ENCODE measurements at places on chromosomes 3 and 15. TPM values are rescaled to one million over a fixed set of nuclear protein-coding genes. Genes with fewer than 3 reads are reported as not detected.
A peak's percentile ranks its signal among the peaks of the same experiment; 100 is the strongest.

- H3K27me3 ChIP-seq = no peaks in the 10 kb centered on the region
- peak overlapping the region; percentile 88 for H3K27ac ChIP-seq
- no peak overlapping the region for H3K4me3 ChIP-seq
- no peak for DNase-seq
- peaks cover 6% of the 10 kb centered on the region for H3K36me3 ChIP-seq
Measured at GRCh38 chr3:66419036-66419435, 81.8 kb downstream of the LRIG1 start.

DNA sequence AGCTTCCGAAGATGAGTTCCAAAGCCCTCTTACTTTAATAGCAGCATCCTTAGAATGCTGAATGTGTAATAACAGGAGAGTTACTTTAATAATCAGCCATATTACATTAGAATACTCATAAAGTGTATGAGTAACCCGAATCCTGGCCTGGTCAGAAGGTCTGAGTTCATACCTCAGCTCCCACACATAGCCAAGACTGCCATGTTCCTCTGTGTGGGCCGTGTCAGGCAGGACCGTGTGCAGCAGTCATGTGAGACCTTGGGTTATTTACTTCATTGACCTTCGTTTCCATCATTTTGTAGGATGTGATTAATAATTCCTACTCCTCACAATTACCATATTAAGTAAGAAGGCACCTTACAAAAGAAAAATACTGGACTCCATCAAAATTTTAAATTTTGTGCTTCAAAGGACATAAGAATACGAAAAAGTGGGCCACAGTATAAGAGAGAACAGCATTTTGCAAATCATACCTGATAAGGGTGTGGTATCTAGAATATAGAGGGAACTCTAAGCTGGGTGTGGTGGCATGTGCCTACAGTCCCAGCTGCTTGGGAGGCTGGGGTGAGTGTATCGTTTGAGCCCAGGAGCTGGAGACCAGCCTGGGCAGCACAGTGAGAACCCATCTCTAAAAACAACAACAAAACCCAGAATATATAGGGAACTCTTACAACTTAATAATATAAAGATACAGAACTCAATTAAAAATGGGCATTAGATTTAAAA lies 163.4 kb downstream of the ATG7 start:
- H3K4me1 ChIP-seq = peaks cover 37% of the 10 kb centered on the region
- peak overlapping the region; percentile 74 for H3K27ac ChIP-seq
- H3K27me3 ChIP-seq = no peaks in the 10 kb centered on the region
- H3K4me3 ChIP-seq = no peak overlapping the region

GRCh38 chr3:56314842-56315241 lies 153.4 kb downstream of the ERC2 start:
- no peaks in the 10 kb centered on the region for H3K36me3 ChIP-seq
- H3K4me1 ChIP-seq = peaks cover 6% of the 10 kb centered on the region
- H3K27me3 ChIP-seq = no peaks in the 10 kb centered on the region
- no peak for DNase-seq
- H3K4me3 ChIP-seq = no peak overlapping the region

- DNase-seq = no peak
- no peaks in the 10 kb centered on the region for H3K27me3 ChIP-seq
- no peaks in the 10 kb centered on the region for H3K36me3 ChIP-seq
- H3K27ac ChIP-seq = no peak overlapping the region
- no peak overlapping the region for H3K4me3 ChIP-seq
Measured at GRCh38 chr3:194537732-194538247, 51.0 kb upstream of the ATP13A3 start.

DNA sequence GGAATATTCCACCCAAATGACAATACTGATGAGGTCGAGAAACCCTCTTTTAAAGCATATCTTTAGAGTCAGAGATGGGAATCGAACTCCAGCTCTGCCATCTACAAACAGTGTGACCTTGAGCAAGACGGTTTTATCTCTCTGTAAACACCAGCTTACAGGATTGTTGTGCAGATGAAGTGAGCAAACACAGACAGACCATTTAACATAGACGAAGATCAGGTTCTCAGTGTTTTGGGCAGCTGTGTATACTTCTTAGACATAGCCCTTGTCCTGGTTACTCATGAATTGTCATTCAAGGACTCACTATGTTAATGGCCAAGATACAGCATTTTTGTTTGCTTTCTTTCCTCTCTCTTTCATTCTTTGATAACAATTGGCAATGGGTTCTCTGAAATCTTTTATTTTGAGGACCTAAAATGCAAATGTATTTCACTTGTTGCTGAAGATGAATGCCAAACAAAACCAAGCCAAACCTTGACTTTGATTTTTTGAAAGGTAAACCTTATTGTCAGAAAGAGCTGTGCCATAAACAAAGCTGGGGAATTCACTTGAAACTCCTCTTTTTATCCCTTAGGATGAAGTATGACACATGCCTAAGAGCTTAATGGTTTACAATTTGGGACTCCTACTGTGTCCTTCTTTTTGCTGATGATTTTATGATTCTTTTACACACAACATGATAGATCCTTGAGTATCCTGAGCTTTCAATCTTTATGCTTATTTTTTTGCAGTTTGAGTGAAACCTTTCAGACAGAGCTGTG lies 250.0 kb upstream of the PDZRN3 start:
- H3K27me3 ChIP-seq = no peaks in the 10 kb centered on the region
- no peak overlapping the region for H3K27ac ChIP-seq
- no peaks in the 10 kb centered on the region for H3K4me1 ChIP-seq
- H3K36me3 ChIP-seq = no peaks in the 10 kb centered on the region

DNA sequence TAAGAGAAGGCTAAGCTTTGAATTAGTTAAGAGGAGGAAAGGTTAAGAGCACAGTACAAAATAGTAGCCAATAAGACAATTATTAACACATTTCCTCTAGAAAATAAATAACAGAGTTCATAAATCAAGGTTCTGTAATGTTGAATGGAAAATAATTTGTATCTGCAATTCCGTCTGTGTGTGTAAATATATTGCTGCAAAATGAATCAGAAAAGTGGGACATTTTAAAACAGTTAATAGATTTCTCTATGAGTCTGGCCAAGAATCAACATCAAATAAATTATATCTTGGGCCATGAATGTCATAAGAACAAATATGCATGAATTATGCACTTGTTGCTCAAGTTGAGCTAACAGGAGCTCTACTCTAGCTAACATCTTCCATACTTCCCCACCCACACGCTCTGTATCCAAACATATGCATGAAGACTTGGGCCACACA lies 14.2 kb upstream of the SUCNR1 start:
- no peaks in the 10 kb centered on the region for H3K4me1 ChIP-seq
- no peaks in the 10 kb centered on the region for H3K36me3 ChIP-seq
- no peaks in the 10 kb centered on the region for H3K27me3 ChIP-seq

DNA sequence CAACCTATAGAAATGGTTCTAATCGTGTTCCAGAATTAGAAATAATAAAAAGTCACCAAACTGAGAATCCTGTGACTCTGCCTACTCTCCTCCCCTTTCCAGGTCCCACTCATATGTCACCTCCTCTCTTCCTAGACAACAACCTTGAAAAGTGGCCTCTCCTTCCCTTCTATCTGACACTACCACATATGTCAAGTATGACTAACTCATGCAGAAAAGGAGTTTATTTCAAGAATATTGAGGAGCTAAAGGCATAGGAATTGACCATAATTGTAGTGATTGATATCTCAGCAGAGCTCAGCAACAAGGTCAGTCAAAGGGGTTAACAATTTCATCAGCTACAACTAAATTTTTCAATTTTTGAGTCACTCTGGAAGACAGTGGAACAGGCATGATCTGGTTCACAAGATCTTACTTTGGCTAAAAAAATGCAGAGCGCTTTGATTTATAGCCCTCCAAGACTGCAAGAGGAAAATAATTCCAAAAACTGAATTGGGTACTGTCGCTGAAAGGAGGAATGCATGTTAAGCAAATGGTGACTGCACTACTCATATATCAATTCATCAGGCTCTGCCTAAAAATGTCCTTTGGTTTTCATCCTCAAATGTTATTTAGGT lies 160.6 kb upstream of the ARHGEF26 start:
- no peak for DNase-seq
- H3K4me3 ChIP-seq = no peak overlapping the region
- H3K36me3 ChIP-seq = no peaks in the 10 kb centered on the region

GRCh38 chr3:19688767-19689166 lies 245.2 kb downstream of the EFHB start:
- H3K27ac ChIP-seq = no peak overlapping the region
- no peaks in the 10 kb centered on the region for H3K4me1 ChIP-seq
- no peak overlapping the region for H3K4me3 ChIP-seq
- no peaks in the 10 kb centered on the region for H3K27me3 ChIP-seq
- no peak for DNase-seq
- H3K36me3 ChIP-seq = no peaks in the 10 kb centered on the region

- no peak for DNase-seq
- no peaks in the 10 kb centered on the region for H3K4me1 ChIP-seq
- H3K27ac ChIP-seq = no peak overlapping the region
- H3K4me3 ChIP-seq = no peak overlapping the region
Measured at GRCh38 chr3:151599103-151599672, 134.5 kb upstream of the AADACL2 start.

- no peaks in the 10 kb centered on the region for H3K36me3 ChIP-seq
- peak overlapping the region; percentile 36 for H3K4me3 ChIP-seq
- peaks cover 19% of the 10 kb centered on the region for H3K4me1 ChIP-seq
- DNase-seq = no peak
- H3K27me3 ChIP-seq = no peaks in the 10 kb centered on the region
- peak overlapping the region; percentile 65 for H3K27ac ChIP-seq
Measured at GRCh38 chr3:132318451-132318850, 1.2 kb downstream of the ACP3 start.

DNA sequence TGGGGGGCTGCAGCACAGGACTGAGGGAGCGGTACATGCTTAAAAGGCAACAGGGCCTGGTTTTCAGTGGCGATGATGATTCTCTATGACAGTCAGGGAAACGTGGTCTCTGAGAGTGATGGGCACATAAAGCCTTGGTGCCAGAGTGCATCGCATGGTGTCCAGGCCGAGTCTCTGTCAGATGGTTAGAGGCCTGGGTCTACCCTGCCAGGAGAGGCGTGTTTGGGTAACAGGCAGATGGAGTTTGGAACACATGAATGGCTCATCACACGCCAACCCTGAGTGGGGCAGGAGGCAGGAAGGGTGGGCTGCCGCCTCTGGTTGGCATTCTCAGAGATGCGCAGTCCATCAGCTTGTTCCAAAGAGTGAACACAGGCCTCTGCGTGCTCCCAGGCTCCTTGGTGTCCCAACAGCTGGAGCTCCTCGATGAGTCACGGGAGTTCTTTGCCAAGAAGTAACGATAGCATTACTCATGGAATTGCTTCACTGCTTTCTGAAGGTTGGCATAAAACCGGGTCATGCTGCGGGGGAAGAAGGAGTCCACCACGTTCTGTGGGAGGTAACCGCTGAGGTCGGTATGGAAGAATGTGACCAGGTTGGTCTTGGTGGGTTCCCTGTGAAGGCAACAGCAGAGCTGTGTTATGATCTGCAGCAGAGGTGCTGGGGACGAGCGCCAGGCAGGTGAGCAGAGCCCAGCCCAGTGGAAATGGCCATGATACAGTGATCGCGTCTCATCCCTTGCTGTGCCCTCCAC lies 11.0 kb downstream of the STARD5 start:
- peak; percentile 67 for DNase-seq
- H3K27me3 ChIP-seq = no peaks in the 10 kb centered on the region
- no peak overlapping the region for H3K4me3 ChIP-seq
- peaks cover 32% of the 10 kb centered on the region for H3K36me3 ChIP-seq

- no peaks in the 10 kb centered on the region for H3K27me3 ChIP-seq
- no peaks in the 10 kb centered on the region for H3K36me3 ChIP-seq
Measured at GRCh38 chr3:73572368-73572767, 52.4 kb downstream of the PDZRN3 start.

DNA sequence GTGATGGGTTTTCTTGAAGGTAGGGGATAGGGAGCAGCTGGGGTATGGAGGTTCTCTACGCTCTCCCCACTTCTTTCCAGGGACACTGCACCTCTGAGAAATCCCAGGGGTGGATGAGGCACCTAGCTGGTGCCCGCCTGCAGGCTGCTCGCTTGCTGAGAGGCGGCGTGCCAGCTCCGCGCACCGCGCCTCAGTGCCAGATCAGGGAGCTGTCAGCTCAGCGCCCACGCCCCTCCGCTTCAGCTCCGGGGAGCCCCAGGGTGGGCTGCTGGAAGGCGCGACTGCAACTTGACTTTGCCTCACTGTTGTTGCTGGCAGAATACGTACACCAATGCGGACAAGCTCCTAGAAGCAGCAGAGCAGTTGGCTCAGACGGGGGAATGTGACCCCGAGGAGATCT lies 345.7 kb upstream of the UMPS start:
- no peak for DNase-seq
- H3K27ac ChIP-seq = peak overlapping the region; percentile 35
- no peaks in the 10 kb centered on the region for H3K27me3 ChIP-seq
- H3K4me3 ChIP-seq = no peak overlapping the region
- peaks cover 16% of the 10 kb centered on the region for H3K4me1 ChIP-seq

DNA sequence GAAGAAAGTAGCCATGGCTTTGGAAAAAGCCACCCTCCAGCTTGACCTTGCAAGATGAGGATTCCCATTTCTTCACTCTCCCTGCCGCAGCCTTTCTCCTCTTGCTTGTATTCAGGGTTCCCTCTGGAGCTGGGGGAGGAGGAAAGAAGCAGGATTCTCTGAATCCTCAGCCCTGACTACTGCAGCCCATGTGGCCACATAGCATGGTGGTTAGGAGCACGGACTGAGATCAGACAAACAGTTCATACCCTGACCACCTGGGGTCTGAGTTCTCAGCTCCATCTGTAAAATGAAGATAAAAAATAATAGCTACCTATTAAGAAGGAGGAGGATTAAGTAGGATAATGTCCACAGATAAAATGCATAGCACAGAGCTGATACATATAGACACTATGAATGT lies 72.3 kb downstream of the NMD3 start:
- H3K27ac ChIP-seq = no peak overlapping the region
- no peak for DNase-seq
- H3K36me3 ChIP-seq = no peaks in the 10 kb centered on the region
- no peaks in the 10 kb centered on the region for H3K4me1 ChIP-seq
- no peak overlapping the region for H3K4me3 ChIP-seq

DNA sequence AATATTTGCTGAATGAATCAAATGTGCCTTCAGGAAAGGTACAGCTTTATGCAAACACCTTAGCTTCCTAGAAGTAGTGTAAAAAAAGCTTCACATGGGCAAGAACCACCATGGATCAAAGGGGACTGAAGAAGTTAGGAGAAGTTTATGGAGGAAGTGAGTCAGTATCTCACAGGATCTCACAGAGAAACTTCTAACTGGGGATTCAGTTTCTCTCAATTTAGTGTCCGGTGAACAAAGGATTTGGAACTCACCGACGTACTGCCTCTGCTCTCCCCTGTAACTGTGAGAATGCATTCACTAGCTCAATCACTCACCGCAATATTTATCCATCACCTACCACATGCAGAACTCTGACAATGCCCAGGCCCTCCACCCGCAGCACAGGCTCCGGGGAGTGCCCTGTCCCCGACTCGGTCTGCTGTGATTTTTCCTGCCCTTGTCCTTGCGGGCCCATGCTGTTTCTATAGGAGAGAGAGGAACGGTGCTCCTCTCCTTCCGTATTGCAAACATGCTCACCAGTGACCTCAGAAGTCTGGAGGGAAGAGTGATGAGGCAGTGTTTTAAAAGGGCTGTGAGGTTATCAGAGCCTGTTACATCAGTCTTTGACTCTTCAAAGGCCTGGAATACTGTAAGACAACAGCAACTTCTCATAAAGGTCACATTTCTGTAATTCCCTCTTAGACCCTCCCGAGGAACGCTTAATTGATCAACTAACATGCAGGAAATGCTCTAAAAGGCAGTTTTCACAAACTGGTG lies 222.5 kb upstream of the ICE2 start:
- no peaks in the 10 kb centered on the region for H3K36me3 ChIP-seq
- H3K27me3 ChIP-seq = no peaks in the 10 kb centered on the region
- H3K27ac ChIP-seq = no peak overlapping the region
- DNase-seq = no peak
- H3K4me3 ChIP-seq = no peak overlapping the region

Gene MUC4
- 0.11 TPM for total RNA-seq

Gene BUB1B
- total RNA-seq = 0.85 TPM

Gene GMPS
- 29.4 TPM for total RNA-seq

Gene PRTG
- 0.69 TPM for total RNA-seq

Gene C3orf49
- total RNA-seq = not detected

Gene CNTN4
- 1.2 TPM for total RNA-seq

Gene CDC25A
- total RNA-seq = 0.52 TPM
